ENCODE measurements at places on chromosomes 3 and 15.

GRCh38 chr3:94887065-94887464 is 824.2 kb downstream of the NSUN3 start:
- no peak for DNase-seq

DNA sequence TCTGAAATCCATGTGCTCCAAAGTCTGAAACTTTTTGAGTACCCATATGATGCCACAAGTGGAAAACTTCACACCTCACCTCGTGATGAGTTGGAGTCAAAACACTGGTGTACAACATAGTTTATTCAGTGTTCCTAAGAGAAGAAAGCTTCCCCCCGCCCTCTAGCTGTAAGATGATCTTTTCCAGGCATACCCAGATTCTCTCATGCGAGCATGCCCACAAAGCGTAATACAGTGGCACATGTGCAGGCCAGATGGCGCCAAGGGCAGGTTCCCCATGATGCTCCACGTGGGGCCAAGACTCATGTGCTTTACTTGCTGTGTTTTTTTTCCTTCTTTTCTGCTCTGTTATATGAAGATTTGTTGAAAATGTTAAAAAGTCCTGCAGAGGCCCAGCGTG is 104.9 kb upstream of the LRRFIP2 start:
- DNase-seq, result peak; percentile 57

DNA sequence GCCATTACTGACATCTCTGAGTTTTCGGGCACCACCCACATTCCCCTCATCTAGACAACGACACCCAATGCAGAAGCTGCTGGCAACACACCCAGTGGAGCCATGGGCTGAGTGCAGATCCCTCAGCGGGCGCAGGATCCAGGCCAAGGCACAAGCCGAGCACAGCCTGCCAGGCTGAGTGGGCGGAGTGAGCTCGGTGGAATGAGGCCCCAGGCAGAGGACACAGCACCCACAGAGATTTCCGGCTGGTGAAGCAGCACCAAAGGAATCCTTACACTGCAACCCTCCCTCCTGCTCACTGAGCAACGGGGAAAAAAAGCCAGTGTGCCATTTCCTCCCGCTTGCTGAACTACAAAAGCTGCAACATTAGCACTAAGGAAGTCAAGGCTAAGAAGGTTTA is 34.3 kb downstream of the ZMAT3 start:
- no peak for DNase-seq

DNA sequence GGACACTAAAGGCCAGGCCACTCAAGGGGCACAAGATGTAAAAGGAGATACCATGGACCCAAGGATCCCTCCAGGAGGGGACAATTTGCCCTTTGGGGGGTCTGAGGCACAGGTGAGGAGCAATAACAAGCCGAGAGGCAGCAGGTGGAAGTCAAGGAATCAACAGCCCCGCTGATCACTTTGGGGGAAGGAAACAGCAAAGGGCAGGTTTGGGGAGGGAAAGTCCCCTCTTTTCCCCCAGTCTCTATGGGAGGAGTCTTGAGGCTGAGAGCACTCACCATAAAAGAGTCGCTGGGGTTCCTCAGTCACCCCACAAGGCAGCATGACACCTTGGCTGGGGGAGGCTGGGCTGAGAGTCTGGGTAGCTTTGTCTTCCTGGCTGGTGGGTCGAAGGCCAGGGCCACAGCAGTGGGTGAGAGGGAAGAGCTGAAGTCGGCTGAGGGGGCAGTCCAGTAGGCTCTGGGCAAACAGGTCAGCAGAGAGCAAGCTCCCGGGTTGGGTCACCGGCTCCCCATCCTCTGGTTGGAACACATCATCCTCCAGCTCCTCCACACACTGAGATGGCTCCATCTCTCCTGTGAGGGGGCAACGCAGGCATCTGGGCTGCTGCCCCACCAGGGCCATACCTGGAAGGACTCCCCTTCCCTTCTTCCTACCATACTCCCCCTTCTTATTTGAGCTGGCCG is 3.0 kb downstream of the BMF start:
- DNase-seq, result no peak

- no peak for DNase-seq
These were observed 8.9 kb upstream of the CNTN3 start for GRCh38 chr3:74623261-74623836.

DNA sequence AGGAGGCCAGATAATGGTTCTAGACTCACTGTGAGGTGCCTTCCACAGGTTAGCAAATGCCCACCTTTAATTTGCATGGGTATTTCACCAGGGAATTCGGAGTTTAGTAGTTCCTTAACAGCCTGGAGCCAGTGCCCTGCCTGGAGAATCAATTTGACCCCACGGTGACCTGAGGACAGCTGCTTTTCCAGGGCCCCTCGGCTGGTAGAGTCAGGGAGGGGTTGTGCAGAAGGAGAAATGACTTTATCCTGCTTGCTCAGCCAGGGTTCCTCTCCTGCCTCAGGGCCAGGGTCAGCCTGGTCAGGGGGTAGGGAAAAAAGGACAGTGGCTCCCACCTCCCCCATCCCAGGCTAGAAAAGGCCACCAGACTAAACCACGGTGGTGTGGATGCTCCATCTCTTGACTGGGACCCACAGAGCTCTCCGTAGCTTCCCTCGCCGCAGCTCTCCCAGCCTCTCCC is 12.0 kb downstream of the DLL4 start:
- DNase-seq, result no peak

- no peak for DNase-seq
These were observed 23.1 kb downstream of the ADAMTS7 start for GRCh38 chr15:78788016-78788660.

- DNase-seq, result no peak
These were observed 10.9 kb upstream of the LZTFL1 start for GRCh38 chr3:45852828-45853227.

DNA sequence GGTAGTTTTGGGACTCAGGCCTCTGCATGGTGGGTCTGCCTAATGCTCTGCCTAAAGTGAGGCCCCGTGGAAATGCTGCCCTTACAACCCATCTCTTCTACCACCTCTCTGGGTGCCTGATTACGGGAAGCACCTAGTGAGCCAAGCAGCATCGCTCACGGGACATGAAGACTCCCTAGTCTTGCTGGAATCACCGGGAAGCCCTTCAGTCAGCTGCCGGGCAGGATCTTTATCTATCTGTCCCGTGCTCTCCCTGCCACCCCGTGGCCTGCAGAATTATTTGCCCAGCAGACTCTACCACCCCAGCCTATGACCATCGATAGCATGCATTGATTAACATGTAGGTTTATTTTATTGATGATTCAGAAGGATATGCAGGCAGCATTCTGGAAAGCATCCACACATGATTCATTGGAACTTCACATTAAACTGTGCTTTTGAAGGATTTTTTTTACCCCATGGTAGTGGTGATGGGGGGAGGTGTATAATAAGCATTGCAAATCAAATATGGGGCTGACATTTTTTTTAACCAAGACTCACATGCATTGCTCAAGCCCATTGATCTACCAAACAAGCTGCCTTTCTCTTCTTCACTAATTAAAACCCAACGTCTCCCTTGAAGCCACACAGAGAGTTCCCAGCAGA is 63.1 kb downstream of the ATP2B2 start:
- peak; percentile 61 for DNase-seq

- no peak for DNase-seq
These were observed 27.6 kb downstream of the RASA2 start for GRCh38 chr3:141514382-141514781.

DNA sequence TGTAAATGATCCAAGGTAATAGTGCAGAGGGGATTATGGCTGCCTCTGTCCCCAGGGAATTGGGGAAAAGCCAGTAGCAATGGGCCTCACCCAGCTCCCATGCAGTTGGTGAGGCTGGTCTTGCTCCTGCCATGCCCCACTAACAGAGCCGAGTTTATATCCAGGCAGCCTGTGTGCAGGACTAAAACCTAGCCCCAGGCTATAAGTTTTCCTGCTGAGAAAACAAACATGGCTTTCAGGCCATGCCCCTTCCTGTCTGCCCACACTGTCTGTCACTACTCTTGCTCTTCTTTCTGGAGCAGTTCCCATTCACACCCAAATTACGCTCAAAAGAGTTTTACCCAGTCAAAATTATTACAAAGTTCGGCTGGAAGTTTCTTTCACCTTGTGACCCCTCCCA is 73.5 kb upstream of the SPATA16 start:
- DNase-seq, result no peak

DNA sequence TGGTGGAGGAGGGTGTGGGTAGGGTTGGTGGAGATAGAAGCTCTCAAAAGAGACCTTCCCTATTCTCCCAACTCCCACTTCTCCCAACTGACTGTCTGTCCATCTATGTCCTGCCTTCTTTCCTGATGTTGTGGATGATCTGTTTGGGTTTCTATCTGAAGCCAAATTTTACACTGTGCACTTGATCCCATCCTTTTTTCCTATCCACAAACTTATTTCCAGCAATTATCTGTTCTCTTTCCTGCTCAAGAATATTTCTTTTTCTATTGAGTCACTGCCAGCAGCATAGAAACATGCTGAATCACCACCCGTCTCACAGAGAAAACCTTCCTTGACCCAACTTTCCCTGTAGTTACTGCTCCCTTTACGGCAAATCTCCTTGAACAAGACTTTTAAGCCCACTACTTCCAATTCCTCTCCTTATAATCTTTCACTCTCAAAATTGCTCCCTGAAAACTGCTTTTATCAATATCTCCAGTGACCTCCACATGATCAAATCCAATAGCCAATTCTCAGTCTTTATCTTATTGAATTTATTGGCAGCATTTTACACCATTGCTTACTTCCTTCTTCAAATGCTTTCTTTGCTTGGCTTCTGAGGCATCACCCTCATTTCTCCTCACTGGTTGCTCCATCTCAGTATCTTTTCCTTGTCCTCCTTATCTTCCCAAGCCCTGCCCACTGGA is 141.2 kb upstream of the SLC7A14 start:
- peak; percentile 84 for DNase-seq

- DNase-seq, result peak; percentile 90
These were observed 84.1 kb downstream of the TP63 start for GRCh38 chr3:189714991-189715961.

DNA sequence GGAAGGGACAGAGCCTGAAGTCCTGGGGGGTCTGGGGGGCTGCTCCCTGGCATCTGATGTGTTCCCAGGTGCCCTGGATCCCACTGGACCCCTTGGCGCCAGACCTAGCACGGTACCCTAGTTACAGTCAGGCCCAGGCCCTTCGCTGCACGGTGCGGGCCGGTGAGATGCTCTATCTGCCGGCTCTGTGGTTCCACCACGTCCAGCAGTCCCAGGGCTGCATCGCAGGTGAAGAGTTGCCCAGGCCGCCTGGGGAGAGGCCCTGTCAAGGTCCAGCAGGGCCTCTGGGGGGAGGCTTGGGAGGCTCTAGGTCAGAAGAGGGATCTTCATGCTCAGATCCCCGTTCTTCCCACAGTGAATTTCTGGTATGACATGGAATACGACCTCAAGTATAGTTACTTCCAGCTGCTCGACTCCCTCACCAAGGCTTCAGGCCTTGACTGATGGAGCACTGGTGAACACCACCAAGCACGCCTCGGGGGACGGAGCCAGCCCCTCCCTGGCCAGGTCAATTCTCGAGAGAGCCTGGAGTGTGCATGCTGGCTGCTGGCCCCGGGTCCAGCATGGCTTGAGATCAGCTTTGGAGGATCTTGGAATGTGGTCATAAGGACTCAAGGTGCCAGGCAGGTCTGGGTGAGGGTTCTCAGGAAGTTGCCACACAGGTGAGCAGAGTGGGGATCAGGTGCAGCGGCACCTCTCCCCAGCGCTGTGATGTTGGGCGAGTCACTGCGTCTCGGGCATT is 1.8 kb upstream of the PLA2G4B start:
- DNase-seq, result no peak

DNA sequence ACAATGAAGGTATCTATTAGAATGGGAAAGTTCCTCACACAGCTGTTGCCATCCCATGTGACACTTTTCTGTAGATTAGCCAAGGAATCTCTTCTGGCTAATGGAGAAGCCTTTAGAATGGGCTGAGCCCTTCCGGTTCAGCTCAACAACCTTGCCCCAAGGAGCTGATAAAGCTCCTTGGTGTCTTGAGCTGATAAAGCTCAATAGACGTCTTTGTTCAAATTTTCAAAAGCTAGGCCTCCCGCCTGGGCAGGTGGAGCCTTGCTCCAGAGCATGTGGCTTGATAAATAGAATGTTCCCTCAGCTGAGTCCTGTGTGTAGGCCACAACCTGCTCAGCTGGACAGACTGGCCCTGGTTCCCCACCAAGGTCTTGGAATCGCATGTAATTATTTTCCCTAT is 7.2 kb upstream of the BNIP2 start:
- no peak for DNase-seq

GRCh38 chr3:159650726-159651125 is 337.9 kb upstream of the IL12A start:
- no peak for DNase-seq

DNA sequence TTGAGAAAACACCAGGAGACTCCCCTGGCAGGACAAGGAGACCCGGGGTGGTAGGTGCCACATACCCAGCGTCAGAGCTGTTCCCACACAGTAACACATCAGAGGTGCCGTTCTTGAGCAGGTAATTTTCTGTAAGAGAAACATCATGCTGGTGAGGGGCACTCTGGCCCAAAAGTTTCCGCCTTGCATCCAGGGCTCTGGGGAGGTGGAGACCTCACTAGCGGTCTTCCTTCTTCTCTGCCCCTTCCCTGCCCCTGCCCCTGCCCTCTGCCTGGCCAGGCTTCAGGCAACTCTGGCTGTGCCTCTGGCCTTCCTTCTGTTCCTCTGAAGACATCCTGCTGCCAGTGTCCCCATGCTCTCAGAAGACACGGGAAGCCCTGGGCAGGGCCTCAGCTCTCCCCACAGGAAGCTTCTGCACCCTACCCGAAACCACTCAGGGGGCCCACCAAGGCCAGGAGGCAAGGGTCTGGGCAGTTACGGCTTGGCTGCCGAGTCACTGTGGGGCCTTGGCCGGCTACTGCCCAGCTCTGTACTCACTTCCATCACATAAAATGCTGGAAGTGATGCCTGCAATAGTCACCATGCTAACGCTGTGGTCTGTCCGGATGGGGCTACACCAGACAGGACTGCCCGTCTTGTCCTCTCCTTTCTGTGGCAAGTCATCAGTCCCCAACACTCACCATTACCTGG is 41.3 kb downstream of the SCN5A start:
- DNase-seq, result no peak

DNA sequence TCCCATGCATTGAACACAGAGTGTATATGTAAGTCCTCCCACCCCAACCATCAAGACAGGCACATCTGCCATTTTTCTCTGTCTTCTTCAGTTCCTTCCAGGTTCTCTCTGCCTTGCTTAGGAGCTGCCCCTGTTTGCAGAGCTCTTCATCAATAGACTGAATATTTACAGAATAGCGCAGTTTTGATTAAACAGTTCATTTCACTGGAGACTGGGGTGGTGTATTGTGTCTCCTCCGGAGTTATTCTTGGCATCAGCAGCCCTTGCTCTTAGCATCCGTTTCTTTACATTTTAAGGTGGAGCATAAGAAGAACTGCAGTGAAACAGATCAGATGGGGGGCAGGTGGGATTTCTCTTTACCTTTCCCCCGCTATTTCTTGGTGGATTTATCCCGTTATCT is 87.7 kb downstream of the LIPC start:
- DNase-seq, result no peak

- no peak for DNase-seq
These were observed 345.1 kb downstream of the IL5RA start for GRCh38 chr3:2765002-2765579.

GRCh38 chr3:111763968-111764367 is 95.1 kb upstream of the PHLDB2 start:
- no peak for DNase-seq

All from fibroblast of skin of left biceps (primary cell).